ENCODE measurements at places on chromosomes 6 and 20.

DNA sequence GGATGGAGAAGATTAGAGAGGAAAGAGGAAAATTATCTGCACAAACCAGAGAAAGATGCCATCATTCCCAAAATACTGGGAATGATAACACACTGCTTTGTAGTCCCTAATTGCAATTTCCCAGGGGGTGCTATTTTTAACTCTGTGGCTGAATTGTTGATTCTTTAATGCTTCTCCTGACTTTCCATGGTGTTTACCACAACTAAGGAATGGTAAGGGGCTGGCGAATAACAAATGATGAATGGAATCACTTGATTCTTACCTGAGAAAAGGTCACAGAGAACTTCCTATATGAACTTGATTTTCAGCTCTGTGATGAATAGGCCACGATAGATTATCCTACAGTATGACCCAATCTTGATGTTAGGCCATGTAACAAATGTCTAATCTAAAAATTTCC lies 22.0 kb upstream of the IGF2R start:
- DNase-seq, result no peak

DNA sequence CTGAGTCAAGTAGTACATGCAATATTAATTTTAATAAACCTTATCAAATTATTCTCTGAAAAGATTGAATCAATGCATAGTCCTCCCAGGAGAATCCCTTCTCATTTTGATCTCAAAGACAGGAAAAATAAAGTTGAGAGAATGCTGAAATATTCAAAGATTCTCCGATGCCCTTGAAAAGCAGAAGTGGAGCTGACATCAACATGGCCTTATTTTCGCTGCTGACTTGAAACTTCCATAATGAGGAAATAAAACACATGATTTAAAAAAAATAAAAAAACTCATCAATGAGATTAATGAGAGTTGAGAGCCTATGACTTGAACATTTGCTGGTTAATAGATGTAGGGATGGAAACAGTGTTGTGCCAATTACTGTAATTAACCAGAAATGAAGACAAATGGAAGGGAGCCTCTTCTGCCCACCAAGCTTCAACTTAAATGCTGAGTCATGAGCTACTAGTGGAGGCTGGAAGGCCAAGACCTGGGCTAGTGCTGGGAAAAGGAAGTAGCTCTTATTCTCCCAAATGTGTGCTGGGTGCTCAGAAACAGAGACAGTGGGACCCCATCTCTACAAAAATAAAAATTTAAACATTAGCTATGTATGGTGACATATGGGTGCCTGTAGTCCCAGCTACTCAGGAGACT lies 139.9 kb downstream of the BFSP1 start:
- no peak for DNase-seq

DNA sequence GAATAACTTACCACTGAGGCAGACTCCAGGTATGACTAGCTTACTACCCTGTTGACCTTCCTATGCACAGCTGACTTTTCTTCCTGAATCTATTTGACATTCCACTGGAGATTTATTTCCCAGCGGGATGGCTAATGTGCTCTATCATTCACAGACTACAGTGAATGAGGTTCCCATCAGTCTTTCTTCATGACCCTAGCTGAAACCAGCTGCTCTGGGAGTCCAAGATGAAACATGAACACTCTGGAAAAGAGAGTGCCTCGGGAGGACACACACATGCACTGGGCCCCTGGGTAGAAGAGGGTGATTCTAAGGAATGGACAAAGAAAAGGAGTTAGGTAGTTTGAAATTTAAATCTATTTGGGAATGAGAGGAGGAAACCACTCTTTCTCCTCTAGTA lies 82.6 kb upstream of the DST start:
- no peak for DNase-seq

DNA sequence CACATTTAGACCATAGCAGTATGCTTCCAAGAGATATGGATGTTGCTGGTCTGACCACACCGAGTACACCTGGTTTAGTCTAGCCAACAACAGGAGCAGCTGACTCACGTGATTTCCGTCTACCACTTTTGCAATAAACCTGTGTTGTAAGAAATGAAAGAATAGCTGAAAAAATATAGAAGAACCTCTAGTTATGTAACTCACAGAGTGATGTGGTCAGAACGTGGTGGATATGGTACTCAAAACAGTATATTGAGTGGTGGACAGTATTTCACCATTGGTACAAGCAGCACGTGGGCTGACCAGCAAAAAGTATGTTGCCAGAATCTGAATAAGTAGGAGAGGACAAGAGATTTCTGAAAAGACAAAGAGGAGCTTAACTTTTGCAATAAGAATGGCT lies 226.9 kb downstream of the TBC1D7 start:
- no peak for DNase-seq

DNA sequence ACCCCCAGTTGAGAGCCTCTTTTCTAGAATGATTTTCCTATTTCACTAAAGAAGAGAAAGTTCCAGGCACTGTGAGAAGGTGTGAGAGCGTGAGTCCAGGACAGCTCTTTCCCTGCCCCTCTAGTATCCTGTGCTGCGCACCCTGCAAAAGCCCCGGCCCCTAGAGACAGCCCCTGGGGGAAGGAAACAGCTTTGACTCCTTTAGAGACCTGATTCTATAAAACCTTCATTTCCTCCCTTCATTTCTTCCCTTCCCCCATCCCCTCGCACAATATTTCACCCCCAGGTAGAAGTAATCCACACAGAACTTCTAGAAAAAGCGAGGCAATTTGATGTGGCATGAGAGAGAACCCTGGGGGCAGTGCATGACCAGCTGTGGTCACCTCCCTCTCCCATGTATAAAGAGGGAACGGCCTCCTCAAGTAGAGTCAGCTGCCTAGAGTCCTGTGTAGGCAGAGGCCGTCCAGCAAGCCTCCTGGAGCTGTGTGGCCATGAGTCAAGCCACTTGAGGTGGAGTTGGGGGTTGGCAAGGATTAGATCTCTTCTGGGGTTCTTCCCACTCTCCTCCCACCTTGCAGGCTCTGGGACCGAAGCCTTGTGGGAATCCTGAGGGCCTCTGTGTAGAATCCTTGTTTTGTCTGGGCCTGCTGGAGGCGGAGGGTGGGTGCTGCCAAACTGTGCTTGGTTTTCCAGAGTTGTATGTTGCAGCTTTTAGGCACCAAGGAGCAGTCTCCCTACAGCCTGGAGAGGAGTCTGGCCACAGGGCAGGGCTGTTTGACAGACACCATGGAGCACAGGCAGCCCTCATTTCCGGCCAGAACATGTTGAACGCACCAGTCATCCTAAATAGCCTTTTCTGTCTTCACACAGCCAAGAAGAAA lies 41.7 kb downstream of the CHMP4B start:
- DNase-seq, result no peak

DNA sequence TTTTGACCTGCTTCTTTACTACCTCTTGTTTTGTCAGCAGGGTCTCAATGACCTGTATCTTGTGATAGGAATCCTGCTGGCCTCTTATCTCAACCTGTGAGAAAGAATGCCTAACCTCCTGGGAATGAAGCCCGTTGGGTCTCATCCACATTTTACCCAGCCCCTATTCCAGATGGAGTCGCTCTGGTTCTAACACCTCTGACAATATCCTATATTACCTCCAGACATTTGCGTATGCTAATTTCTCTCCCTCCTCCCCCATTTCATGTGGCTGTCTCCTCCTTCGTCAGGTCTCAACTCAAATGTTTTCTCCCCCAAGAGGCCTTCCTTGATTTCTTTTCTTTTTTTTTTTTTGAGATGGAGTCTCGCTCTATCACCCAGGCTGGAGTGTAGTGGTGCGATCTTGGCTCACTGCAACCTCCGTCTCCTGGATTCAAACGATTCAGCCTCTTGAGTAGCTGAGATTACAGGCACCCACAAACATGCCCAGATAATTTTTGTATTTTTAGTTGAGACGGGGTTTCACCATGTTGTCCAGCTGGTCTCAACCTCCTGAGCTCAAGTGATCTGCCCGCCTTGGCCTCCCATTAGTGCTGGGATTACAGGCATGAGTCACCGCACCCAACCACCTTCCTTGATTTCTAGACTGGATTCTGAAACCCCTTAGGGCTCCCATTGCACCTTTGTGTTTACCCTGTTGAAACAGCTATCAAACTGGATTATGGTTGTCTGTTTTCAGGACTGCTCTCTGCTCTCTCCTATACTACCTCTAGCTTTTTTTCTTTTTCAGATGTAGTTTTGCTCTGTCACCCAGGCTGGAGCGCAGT lies 49.5 kb upstream of the B4GALT5 start:
- no peak for DNase-seq

- DNase-seq, result no peak
Measured at GRCh38 chr6:42028234-42029061, 21.9 kb upstream of the TAF8 start.

DNA sequence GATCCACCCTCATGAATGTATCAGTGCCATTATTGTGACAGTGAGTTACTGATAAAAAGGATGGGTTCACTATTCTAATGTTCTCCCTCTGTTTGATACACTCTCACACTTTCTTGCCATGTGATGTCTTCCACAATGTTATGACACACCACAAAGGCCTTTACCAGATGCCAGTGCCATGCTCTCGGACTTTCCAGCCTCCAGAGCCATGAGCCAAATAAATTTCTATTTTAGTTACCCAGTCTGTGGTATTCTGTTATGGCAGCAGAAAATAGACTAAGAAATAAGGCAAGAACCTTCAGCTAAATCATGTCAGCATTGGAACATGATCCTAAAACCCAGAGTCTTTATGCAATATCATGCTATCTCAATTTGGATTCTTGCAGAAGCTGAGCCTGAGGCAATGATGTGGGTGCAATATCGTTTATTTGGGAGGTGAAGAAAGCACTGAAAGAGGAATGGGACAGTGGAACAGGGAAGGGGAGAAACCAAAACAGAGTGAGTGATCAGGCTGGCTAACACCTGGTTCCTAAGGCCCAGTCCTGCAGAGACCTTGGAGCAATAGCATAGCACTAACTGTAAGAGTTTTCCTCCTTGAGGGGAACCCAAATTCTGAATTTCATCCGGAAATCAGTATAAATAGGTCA lies 130.4 kb upstream of the LRFN2 start:
- no peak for DNase-seq

DNA sequence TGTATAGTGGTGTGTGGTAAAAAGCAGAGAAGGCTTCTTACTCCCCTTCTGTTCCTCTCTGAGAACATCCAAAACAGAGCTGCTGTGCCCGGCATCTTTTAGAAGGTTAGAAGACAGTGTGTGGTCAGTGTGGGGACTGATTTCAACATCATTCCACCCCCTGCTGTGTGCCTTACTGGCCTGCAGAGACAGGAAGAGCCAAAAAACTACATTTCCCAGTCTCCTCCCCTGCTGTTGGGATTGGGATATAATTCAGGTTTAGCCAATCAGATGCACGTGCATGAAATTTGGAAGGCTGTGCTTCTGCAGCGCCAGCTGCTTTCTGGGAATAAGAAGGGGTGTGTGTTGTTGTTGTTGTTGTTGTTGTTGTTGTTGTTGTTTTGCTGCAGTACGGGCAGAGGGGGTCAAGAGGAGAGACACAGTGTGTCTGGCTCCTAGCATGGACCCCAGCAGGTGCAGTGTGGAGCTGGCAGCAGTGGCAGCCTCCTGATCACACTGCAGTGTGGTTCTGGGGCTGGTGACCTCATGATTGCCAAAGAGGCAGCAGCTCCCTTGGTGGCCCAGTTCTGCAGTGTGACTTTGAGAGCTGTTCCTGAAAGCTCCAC lies 74.7 kb downstream of the MRPL14 start:
- no peak for DNase-seq

GRCh38 chr6:41581381-41581991 lies 35.3 kb downstream of the FOXP4 start:
- DNase-seq, result no peak

- no peak for DNase-seq
Measured at GRCh38 chr6:92849636-92850035, 569.7 kb downstream of the EPHA7 start.

- DNase-seq, result no peak
Measured at GRCh38 chr6:133467982-133468380, 226.8 kb downstream of the EYA4 start.

DNA sequence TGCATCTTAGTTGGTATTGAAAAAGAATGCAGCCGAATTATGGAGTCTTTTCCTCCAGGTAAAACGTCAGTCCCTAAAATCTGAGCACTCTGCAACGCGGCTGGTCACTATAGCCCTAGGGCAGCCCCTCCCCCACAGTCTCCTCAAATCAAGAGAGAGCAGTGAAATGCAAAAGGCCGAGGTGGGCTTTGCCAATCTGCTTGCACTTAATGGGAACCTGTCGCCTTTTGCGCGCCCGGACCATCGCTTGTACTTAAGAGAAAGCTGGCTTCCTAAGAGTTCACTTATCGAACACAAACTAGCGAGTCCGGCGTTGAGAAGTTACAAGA lies 447 bp downstream of the MCM3 start:
- DNase-seq, result peak; percentile 14

DNA sequence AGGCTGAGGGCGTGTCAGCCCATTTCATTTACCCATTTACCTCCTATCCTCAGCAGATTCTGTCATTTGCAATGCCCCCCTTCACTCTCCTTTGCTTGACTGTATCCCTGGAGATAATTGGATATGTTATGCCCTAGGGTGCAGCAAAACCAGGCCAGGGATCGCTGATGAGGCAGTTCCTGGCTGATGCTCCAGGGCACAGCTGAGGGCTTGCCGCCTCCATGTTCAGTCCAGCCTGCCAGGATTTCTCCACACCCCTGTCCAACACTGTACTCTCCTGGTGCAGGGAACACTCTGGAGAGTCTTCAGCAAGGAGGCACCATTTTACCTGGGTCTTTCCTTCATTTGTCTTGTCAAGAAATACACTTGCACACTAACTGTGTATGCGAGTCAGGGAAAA lies 532.1 kb upstream of the CHD6 start:
- no peak for DNase-seq

DNA sequence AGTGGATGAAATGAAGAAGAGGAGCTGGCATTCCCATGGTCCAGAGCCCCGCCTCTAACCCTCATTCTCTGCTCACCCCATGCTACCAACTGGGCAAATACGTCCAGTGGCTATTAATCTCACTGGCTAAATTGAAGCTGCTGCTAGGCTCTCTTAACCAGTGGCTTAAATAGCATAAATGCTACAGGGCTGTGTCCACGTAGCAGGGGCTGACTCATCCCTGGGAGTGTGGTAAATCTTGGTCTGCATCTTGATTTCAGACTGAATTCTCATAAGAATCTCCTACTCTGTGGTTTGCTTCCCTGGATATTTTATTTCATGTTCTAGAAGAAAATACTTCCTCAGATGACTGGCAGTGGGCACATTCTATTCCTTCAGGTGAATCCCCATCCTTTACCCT lies 193.1 kb upstream of the ARG1 start:
- DNase-seq, result no peak

All from stimulated activated CD4-positive, alpha-beta T cell treated with anti-CD3 and anti-CD28 coated beads, Interleukin-15, amount 100 ng/mL, for 1 hour (primary cell).